ENCODE measurements at places on chromosomes 6 and 20. TPM values are rescaled to one million over a fixed set of nuclear protein-coding genes. Genes with fewer than 3 reads are reported as not detected.
A peak's percentile ranks its signal among the peaks of the same experiment; 100 is the strongest.

PDYN gene
- total RNA-seq = not detected

- H3K4me1 ChIP-seq = peaks cover 16% of the 10 kb centered on the region
- no peak overlapping the region for H3K27ac ChIP-seq
- H3K4me3 ChIP-seq = no peak overlapping the region
Observed at GRCh38 chr6:109257494-109257893, 124.8 kb downstream of the CD164 start.

DNA sequence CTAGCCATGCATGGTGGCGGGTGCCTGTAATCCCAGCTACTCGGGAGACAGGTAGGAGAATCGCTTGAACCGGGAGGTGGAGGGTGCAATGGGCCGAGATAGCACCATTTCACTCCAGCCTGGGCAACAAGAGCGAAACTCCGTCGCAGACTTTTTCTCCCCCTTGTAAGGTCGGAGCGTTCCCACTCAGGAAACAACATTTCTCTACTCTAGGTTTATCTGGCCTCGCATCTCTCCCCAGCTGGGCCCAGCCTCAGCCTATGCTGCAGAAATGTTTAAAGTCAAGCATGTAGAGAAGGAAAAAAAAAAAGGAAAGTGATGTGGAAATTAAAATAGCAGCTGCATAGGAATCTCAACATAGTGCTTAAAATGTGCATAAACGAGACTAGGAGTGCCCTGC is 172.3 kb downstream of the TRIM27 start:
- H3K36me3 ChIP-seq = no peaks in the 10 kb centered on the region
- H3K4me3 ChIP-seq = no peak overlapping the region
- H3K27me3 ChIP-seq = no peaks in the 10 kb centered on the region
- no peak overlapping the region for H3K27ac ChIP-seq
- H3K4me1 ChIP-seq = no peaks in the 10 kb centered on the region

FUT9 gene
- total RNA-seq = not detected

SYTL3 gene
- 1.3 TPM for total RNA-seq

DNA sequence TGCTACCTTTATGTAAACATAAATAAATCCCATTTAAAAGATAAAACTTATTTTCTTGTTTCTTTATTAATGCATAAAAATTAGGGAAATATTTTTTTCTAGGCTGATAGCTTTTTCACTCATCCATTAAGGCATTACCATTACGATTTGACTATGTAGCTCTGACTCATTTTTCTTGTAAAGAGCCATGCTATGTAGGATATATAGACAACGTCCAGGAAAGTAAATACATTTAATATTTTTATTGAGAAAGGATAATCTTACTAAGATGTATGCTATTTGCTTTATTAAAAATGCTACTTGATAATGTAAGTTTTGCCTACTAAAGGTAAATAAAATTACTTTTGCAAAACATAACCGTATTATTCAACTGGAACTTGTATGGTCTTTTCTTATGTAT is 19.2 kb upstream of the KIAA1586 start:
- H3K36me3 ChIP-seq = no peaks in the 10 kb centered on the region
- no peak overlapping the region for H3K4me3 ChIP-seq
- H3K4me1 ChIP-seq = no peaks in the 10 kb centered on the region
- H3K27me3 ChIP-seq = no peaks in the 10 kb centered on the region

DNA sequence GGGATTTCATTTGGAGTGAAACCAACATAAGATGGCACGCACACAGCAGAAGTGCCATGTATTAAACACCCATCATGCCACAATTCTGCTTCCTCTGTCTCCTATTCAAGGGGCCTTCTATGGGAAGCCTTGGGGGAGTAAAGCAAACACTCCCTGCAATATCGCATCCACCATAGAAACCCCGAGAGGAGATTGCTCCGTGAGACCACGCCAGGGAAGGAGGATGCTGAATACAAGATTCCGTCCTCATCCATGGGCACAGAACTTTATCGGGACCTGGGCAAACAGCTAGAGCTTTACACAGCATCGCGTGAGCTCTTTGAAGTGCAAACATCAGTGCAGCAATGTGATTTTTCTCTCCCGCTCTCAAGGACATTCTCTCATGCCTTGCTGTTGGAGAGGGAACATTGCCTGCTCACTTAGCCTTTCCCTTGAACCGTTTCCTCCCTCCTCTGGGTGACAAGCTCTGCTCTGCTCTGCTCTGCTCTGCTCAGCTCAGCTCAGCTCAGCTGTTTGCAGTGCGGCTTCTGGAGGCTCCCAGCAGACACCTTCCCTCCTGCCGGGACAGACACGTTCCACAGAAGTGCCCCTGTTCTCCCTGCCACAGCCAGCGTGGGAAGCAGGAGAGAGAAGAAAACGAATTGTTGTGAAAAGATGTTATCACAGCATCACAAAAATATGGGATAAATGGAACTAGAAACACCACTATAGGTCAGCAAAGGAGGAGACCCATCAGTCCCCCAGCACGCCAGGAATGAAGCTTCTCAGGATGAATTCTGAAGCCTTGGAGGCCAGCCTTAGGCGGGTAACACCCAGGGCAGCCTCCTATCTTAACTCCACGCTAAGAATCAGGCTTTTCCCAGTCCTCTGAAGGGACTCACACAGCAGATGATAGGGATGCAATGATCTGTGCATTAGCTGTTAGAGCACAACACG is 48.2 kb downstream of the RNASET2 start:
- no peaks in the 10 kb centered on the region for H3K27me3 ChIP-seq
- H3K27ac ChIP-seq = no peak overlapping the region
- H3K4me3 ChIP-seq = no peak overlapping the region
- no peaks in the 10 kb centered on the region for H3K36me3 ChIP-seq

- DNase-seq = no peak
- H3K4me1 ChIP-seq = peaks cover 36% of the 10 kb centered on the region
- H3K4me3 ChIP-seq = no peak overlapping the region
Observed at GRCh38 chr20:63772781-63773518, 33.4 kb downstream of the SLC2A4RG start.

DNA sequence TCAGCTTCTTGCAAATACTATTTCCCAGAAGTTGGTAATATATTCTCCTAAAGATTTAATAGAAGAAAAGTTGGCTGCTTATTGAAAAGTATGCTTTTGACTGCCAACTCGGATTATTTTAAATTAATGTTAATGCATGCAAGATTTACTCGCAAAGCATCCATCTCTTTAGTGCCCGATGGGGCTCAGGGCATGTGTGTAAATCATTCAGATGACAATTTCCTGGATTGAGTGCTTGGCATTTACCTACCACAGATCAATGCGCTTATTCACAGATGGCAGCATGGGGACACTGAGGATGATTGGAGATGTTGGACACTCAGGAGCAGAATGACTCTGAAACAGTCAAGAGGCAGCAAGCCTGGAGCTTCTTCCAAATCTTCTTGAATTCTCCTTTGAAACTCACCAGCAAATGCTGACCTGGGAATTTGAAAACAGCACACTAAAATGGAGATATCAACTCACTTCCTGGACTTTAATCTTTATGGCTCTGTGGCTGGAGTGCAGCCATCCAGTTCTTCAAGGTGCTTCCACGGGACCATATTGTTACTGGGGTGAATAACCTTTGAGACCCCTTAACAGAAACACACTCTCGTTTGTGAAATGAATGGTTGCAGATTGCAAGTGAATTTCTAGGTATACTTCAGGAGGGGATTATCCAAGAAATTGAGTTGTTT is 34.1 kb upstream of the TIAM2 start:
- no peaks in the 10 kb centered on the region for H3K4me1 ChIP-seq
- no peaks in the 10 kb centered on the region for H3K27me3 ChIP-seq

SAMD5 gene
- 0.84 TPM for total RNA-seq

PHF3 gene
- 59.1 TPM for total RNA-seq

ISM1 gene
- 25.1 TPM for total RNA-seq

- no peak overlapping the region for H3K27ac ChIP-seq
- no peaks in the 10 kb centered on the region for H3K27me3 ChIP-seq
- H3K4me3 ChIP-seq = no peak overlapping the region
- no peaks in the 10 kb centered on the region for H3K4me1 ChIP-seq
Observed at GRCh38 chr6:128667339-128667858, 147.0 kb upstream of the PTPRK start.

BCAS4 gene
- total RNA-seq = 0.44 TPM

DNA sequence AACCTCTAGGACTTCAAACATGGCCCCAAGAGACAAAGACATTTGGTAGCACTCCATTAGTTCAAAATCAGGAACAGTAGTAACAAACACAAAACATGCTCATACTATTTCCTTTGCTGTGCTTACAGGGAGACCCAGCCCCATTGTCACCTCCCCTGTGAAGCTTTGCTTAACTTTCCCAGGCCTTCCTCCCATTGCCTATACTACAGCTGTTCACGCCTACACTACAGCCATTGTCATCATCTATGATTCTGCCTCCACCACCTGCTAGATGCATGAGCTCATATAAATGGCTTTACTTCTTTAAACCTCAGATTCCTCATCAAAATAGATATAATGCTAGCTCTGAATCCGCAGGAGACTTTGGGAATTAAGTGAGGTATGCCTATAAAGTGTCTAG is 8.7 kb downstream of the PHACTR1 start:
- no peaks in the 10 kb centered on the region for H3K4me1 ChIP-seq
- H3K27me3 ChIP-seq = no peaks in the 10 kb centered on the region
- DNase-seq = no peak
- no peak overlapping the region for H3K27ac ChIP-seq
- no peak overlapping the region for H3K4me3 ChIP-seq

SPATS1 gene
- not detected for total RNA-seq

DNA sequence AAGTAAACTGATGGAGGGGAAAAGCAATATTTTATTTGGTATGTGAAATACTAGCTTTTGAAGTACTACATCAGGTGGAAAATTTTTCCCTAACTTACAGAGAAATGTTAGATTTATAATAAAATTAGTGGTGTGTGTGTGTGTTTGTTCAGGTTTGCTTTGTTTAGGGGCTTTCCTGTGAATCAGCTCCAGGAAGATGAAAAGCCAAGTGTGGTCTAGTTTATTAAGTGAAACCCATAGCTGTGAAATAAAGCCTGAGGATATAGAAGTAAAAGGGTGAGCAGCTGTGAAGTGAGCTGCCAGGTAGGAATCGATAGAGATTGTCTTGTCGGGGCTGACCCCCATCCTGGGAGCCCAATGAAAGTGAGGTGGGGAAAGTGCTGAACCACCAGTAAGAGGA is 347.6 kb upstream of the IMPG1 start:
- no peak for DNase-seq
- no peaks in the 10 kb centered on the region for H3K4me1 ChIP-seq
- no peak overlapping the region for H3K4me3 ChIP-seq
- no peaks in the 10 kb centered on the region for H3K36me3 ChIP-seq

GRCh38 chr6:137936798-137937197 is 69.7 kb downstream of the TNFAIP3 start:
- no peak for DNase-seq
- H3K36me3 ChIP-seq = no peaks in the 10 kb centered on the region
- H3K27me3 ChIP-seq = no peaks in the 10 kb centered on the region
- no peaks in the 10 kb centered on the region for H3K4me1 ChIP-seq

- no peaks in the 10 kb centered on the region for H3K27me3 ChIP-seq
- no peak overlapping the region for H3K4me3 ChIP-seq
- no peak overlapping the region for H3K27ac ChIP-seq
- no peak for DNase-seq
Observed at GRCh38 chr6:125524356-125524755, 222.6 kb upstream of the HDDC2 start.

DNA sequence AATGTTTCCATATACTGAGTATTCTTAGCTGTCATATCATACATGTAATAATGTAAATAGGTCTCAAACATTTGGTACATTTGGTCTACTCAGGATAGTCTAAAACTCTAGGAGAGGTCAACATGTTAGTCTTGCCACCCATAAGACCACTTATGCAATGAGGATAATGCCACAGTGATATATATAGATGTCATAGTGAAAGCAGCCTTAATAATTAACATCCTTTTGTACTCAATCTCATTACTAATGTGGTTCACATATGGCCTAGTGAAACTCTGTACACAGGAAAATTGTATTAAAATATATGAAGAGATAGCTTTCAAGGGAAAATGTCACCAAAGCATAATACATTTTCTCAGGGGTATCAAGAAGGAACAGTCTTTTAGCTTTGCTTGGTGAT is 577.9 kb downstream of the TFAP2B start:
- no peak overlapping the region for H3K4me3 ChIP-seq
- H3K36me3 ChIP-seq = no peaks in the 10 kb centered on the region
- no peaks in the 10 kb centered on the region for H3K4me1 ChIP-seq
- H3K27ac ChIP-seq = no peak overlapping the region

GRCh38 chr20:9518576-9519175 is 4.3 kb downstream of the LAMP5 start:
- no peak overlapping the region for H3K27ac ChIP-seq
- no peak for DNase-seq
- peaks cover 10% of the 10 kb centered on the region for H3K4me1 ChIP-seq
- H3K4me3 ChIP-seq = no peak overlapping the region
- H3K27me3 ChIP-seq = no peaks in the 10 kb centered on the region

GRCh38 chr20:51732096-51732791 is 35.9 kb downstream of the ATP9A start:
- H3K4me3 ChIP-seq = no peak overlapping the region
- peak; percentile 11 for DNase-seq
- no peaks in the 10 kb centered on the region for H3K36me3 ChIP-seq
- H3K27ac ChIP-seq = peak overlapping the region; percentile 69
- no peaks in the 10 kb centered on the region for H3K27me3 ChIP-seq

- no peaks in the 10 kb centered on the region for H3K36me3 ChIP-seq
- H3K4me1 ChIP-seq = peaks cover 4% of the 10 kb centered on the region
- no peak for DNase-seq
Observed at GRCh38 chr20:53679597-53680309, 86.1 kb upstream of the ZNF217 start.

SLC22A16 gene
- not detected for total RNA-seq

DNA sequence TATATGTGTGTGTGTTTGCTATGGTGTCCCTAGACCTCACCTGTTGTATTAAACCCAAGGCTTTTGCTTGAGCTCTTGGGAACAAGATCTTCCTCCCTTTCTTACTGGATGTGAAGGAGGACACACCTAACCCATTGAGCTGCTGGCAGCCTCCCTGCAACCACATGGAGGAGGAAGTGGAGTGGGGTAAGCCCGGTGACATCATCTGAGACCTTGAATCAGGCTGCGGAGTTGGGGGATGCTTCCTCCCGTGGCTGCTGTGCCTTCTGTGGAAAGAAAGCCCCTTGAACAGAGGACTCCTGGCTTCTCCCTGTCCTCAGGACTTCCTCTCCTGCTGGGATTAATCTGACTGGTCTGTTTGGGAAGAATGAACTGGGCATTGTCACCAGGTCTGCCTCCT is 3.3 kb downstream of the CST11 start:
- H3K4me3 ChIP-seq = no peak overlapping the region
- no peaks in the 10 kb centered on the region for H3K27me3 ChIP-seq
- no peak for DNase-seq
- H3K36me3 ChIP-seq = no peaks in the 10 kb centered on the region

GGTLC1 gene
- total RNA-seq = not detected

DEFB132 gene
- total RNA-seq = 0.66 TPM

Measured in tibial nerve (tissue), 4 donors.